ENCODE measurements at places on chromosomes 11 and 22.

DNA sequence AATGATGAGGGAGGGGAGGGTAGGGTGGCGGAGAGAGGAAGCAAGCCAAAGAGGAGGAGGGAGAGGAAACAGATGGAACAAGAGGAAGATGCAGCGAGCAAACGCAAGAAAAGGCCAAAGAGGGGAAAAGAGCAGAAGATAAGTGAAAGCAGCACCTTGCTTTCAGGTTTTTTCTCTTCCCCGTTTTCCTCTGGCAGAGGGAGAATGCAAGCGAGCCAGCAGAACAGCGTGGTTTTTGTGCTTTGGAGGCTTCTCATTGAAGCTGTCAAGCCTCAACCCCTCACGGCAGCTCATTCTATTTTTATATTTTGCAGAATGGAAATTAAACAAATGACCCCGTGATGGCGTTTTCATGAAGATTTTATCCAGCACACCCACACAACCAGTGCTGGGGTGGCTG is 67.1 kb upstream of the GRAMD1B start:
- DNase-seq = no peak

GRCh38 chr11:26702406-26702805 is 19.5 kb downstream of the SLC5A12 start:
- DNase-seq = no peak

DNA sequence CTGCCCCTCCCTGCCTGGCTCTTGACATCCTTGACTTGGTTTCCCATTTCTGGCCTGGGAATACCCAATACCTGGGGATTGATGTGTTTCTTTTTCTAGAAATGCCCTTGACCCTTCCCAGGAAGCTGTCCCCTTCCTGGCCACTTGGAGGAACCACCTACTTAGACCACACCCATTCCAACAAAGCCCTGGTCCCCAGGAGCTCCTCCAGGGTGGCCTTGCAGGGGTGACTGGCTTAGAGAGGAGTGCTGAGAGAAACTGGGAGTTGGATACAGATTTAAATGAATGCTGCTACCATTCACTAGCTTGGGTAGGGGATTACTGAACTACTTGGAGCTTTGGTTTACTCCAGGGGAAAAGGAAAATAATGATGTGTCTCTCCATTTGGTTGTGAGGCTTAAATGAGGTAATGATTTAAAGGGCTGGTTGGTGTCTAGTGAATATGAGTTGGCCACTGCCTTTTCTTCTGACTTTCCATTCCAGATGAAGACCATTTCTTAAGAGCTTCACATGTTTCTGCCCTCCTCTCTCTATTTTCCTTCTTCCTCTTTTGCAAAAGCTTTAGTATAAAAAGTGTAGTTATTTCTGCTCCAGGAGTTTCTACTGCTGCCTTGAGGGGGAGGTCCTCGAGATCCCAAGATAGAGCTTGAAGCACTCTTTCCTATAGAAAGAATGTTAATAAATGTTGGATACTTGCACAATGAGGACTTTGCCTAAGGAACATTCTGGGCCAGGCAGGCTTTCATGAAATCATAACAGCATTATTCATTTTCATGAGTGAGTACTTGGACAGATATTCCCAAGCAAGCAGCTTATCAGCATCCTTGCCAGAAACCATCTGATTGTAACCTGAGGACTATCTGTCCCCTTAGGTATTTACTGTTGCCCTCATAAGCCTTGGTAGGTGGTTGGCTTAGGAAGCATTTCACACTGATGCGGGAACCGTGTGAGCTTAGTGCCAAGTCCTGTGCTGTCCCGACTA is 22.4 kb downstream of the PANX1 start:
- DNase-seq = no peak

GRCh38 chr11:10640308-10640707 is 53.2 kb downstream of the IRAG1 start:
- no peak for DNase-seq

- no peak for DNase-seq
Observed at GRCh38 chr22:28907311-28908008, 24.1 kb downstream of the ZNRF3 start.

DNA sequence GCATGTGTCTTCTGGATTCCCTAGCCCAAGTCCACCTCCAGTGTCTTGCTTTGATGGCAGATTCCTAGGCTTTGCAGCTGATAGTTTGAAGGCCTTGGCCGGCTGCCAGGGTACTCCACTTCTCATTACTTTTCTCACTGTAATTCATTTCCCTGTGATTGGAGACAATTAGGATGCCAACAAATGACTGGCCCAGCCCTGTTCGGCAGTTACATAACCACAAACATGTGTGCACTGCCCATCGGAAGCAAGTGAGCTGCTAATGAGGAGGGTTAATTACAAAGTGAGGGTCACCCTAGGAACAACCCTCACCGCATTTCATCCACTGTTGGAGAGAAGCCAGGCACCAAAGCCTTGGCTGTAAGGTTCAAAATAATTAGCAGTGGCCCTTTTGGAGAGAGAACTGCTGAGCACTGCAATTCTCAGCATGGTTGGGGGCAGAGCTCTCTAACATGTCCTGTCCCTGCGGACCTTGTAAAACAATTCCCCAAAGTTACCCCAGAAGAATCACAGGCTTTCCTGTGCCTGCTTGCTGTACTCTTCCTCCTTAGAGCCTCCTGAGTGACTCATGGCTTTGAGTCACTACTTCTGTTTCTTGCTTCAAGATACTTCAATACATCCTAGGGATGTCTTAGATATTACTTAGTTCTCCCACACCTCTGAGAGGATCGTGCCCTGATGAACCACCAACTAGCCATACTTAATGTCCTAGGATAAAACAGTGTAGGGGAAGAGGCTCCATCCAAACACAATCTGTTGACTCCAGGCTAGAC is 109.7 kb upstream of the GALNT18 start:
- DNase-seq = peak; percentile 62

- no peak for DNase-seq
Observed at GRCh38 chr11:129086976-129087375, 105.1 kb downstream of the ARHGAP32 start.

DNA sequence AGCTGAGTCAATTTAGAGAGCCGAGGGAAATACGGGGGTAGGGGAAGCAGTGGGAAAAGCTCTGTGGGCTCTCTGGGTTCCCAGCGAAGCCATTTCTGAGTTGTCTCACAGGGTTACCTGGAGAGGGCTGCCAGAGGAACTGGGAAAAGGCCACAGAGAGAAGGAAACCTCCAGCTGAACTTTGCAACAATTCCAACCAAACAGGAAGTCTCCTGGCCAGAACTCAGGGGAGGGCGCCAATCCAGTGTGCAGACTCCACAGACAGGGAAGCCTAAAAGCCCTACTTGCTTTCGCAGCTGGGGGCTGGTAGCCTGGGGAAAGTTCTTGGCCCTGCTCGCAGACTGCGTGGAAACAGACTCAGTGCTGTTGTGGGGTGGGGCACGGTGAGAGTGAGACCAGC is 23.1 kb upstream of the GNAZ start:
- DNase-seq = no peak

DNA sequence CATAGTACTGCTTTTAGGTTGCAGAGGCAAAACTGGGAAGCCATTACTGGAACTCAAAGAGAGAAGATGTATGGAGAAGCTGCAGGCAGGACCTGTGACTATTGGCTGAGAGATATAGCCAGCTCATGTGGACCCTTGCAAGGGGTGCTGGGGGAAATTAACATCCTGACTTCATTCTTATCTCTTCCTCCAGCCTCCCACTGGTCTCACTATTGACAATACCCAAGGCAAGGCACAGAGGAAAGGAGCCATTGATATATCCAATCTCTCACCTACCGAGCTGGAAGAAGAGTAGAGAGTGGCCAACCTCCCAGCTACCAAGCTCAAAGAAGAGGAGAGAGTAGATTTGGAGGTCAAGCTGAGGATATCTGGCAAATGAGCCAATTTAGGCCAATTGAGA is 36.8 kb upstream of the ZBED5 start:
- DNase-seq = no peak

GRCh38 chr22:29998627-29999384 is 81.5 kb upstream of the HORMAD2 start:
- no peak for DNase-seq

GRCh38 chr22:49205483-49205800 is 622.2 kb downstream of the BRD1 start:
- DNase-seq = no peak

GRCh38 chr11:96538622-96539021 is 148.8 kb downstream of the JRKL start:
- no peak for DNase-seq

GRCh38 chr11:125401746-125402145 is 94.3 kb downstream of the FEZ1 start:
- DNase-seq = no peak

- peak; percentile 89 for DNase-seq
Observed at GRCh38 chr11:112128483-112129121, 35.3 kb downstream of the IL18 start.

DNA sequence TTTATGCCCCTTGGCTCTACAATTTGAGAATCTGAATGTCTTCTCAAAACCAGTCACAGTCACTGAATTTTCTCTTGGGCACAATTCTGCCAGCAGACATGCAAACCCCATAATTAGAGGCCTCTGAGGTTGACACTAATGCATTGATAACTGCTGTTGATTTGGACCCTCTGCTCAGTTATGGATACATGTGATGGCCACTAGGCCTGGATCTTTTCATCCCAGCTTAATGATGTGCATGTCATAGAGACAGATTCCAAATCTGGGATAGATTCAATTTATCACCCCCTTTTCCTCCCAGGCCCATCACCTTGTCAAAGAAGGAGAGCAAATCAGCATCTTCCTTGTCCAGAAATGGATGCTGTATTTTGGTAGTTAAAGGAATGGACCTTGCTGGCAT is 92.2 kb downstream of the C11orf91 start:
- no peak for DNase-seq

DNA sequence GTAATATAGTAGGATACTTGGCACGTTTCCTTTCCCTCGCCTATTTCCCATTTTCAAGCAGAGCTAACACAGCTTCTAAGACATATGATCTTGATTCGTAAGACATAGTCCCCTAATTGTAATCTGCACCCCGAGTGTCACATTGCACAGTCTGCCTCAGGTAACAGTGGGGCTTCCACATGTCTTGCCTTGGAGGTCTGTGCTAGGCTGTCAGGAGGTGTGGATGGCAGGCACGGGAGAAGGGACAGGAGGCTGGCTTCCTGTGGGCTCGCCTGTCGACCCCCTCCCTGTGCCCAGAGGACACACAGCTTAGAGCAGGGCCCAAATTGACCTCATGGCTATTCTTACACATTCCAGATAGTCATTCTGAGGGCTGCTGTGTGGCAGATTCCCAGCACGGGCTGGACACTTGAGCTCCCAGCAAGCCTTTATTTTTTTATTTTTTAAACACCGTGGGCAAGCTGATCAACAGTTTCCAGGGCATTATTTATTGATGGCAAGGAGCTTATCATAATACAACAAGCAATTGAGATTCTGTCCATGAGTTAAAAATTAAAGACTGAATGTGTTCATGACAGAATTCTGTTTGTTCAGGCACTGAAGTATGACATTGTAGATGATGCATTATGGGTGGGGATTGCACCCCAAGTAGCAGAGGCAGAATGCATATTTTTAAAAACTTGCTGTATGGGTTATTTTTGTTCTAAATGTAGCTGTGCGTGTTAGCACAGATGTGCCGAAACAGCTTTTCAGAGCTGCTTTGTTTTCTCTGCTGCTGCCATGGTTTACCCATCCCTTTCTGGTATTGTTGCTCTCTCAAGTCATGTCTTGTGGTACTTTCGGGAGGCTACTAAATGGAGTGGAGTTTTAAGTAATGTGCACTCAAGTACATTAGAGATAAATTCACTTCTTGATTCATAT is 113.0 kb downstream of the ATXN10 start:
- no peak for DNase-seq

- DNase-seq = no peak
Observed at GRCh38 chr11:27076121-27076589, 35.5 kb downstream of the BBOX1 start.

DNA sequence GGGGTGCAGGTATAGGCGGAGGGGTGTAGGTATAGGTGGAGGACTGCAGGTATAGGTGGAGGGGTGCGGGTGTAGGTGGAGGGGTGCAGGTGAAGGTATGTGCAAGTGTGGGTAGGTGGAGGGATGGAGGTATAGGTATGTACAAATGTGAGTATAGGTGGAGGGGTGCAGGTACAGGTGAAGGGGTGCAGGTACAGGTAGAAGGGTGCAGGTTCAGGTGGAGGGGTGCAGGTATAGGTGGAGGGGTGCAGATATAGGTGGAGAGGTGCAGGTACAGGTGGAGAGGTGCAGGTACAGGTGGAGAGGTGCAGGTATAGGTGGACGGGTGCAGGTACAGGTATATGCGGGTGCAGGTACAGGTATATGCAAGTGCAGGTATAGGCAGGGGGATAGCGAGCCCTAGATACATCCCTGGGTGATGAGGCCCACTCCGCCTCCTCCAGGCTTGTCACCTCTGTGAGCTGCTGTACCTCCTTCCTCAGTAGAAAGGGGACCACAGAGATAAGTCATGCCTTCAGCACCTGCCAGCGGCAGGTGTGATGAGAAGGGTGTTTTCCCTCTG is 17.2 kb downstream of the LINC01488 start:
- DNase-seq = no peak

DNA sequence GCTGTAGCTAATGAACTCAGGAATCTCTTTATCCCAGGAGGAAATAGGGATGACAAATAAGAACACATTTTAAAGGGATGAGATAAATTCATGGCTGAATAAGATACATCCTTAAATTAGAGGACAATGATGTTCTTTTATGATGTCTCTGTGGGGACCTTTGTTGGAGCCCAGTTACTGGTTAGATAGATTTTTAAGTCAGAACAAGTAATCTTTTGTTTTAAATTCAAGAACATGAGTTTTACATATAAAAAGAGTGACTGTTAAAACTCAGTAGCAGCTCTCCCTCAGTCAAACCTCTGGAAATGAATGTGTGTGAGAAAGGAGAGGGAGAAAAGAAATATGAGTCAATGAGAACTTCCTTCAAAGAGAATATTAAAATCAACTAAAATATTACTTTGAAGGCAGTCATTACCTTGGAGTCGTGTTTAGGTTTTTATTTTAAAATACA is 241.6 kb downstream of the SWAP70 start:
- DNase-seq = no peak

GRCh38 chr11:67261946-67262681 is 4.2 kb upstream of the GRK2 start:
- DNase-seq = no peak

- DNase-seq = no peak
Observed at GRCh38 chr11:129695571-129696308, 119.9 kb upstream of the TMEM45B start.

GRCh38 chr11:37264783-37265182 is 666.7 kb upstream of the RAG2 start:
- no peak for DNase-seq

- no peak for DNase-seq
Observed at GRCh38 chr11:73372375-73372993, 3.7 kb upstream of the RELT start.
